Smooth muscle cell of the pulmonary artery (primary cell): ENCODE measurements at places on chromosomes 16 and 17. TPM values are rescaled to one million over a fixed set of nuclear protein-coding genes. Genes with fewer than 3 reads are reported as not detected.

The TEX19 gene
- total RNA-seq = 0.07 TPM in 1 of 2 replicates, not detected in the other

The DPEP2 gene
- not detected in 2 replicates for total RNA-seq

The MT4 gene
- total RNA-seq = not detected in 2 replicates

The RPH3AL gene
- total RNA-seq = 1.2 TPM in 2 replicates

The GID4 gene
- total RNA-seq = 14.3 and 14.6 TPM in 2 replicates
